ENCODE measurements at places on chromosomes 3 and 15. TPM values are rescaled to one million over a fixed set of nuclear protein-coding genes. Genes with fewer than 3 reads are reported as not detected.

Gene LRRC3B
- not detected for total RNA-seq

DNA sequence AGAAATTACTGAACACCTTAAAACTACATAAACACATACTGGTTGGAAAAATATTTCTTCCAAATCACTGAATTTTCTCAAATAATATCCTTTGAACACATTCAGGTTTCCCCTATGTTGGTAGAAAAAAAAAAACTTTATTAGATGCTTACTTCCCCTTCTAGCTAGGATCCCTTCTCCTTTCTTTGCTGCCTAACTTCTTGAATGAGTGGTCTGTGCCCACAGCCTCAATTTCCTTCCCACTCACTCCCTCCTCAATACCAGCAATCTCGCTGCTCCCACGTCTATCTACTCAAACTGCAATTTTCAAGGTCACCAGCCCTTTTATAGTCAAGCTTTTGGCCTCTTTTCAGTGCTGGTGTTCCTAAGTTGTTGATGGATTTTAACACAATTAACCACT is 8.3 kb downstream of the CD200R1 start:
- H3K27ac ChIP-seq: peak overlapping the region; percentile 73
- no peak for DNase-seq
- no peaks in the 10 kb centered on the region for H3K27me3 ChIP-seq
- H3K36me3 ChIP-seq: no peaks in the 10 kb centered on the region

GRCh38 chr3:138257986-138258385 is 70.9 kb downstream of the ARMC8 start:
- peaks cover 17% of the 10 kb centered on the region for H3K36me3 ChIP-seq
- no peak overlapping the region for H3K27ac ChIP-seq
- no peaks in the 10 kb centered on the region for H3K4me1 ChIP-seq
- DNase-seq: no peak
- no peaks in the 10 kb centered on the region for H3K27me3 ChIP-seq
- no peak overlapping the region for H3K4me3 ChIP-seq

- H3K4me3 ChIP-seq: no peak overlapping the region
- DNase-seq: no peak
- no peaks in the 10 kb centered on the region for H3K4me1 ChIP-seq
- H3K27ac ChIP-seq: no peak overlapping the region
- H3K36me3 ChIP-seq: no peaks in the 10 kb centered on the region
- no peaks in the 10 kb centered on the region for H3K27me3 ChIP-seq
Observed at GRCh38 chr15:74716651-74717050, 8.7 kb downstream of the CYP1A1 start.

GRCh38 chr15:39695793-39696192 is 86.8 kb downstream of the FSIP1 start:
- no peaks in the 10 kb centered on the region for H3K36me3 ChIP-seq
- no peaks in the 10 kb centered on the region for H3K4me1 ChIP-seq
- no peak overlapping the region for H3K27ac ChIP-seq

Gene TLR9
- total RNA-seq: not detected

GRCh38 chr15:33888176-33888575 is 80.1 kb upstream of the CHRM5 start:
- H3K4me3 ChIP-seq: no peak overlapping the region
- no peaks in the 10 kb centered on the region for H3K4me1 ChIP-seq
- no peak for DNase-seq
- H3K27ac ChIP-seq: no peak overlapping the region

Gene HESX1
- total RNA-seq: 0.47 TPM

DNA sequence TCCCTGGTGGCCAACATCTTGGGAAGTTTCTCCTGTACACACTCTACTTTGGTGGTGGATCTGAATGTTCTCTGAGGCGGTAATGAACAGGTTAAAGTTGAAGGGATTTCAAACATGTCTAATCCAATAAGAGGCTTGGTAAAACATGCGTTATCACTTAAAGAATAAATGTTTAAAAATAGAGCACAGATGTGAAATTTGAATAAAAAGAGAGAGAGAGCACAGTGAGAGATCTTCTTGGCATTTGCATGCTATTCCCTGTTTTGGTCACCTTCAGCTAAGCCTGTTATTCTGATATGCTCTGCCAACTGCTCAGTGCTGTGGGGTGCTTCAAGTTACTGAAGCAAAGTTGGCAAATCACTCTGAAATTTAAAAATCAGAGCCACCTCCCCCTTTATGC is 237.7 kb upstream of the WNT5A start:
- H3K4me1 ChIP-seq: no peaks in the 10 kb centered on the region
- H3K36me3 ChIP-seq: no peaks in the 10 kb centered on the region
- H3K27me3 ChIP-seq: no peaks in the 10 kb centered on the region
- DNase-seq: no peak
- H3K27ac ChIP-seq: no peak overlapping the region

DNA sequence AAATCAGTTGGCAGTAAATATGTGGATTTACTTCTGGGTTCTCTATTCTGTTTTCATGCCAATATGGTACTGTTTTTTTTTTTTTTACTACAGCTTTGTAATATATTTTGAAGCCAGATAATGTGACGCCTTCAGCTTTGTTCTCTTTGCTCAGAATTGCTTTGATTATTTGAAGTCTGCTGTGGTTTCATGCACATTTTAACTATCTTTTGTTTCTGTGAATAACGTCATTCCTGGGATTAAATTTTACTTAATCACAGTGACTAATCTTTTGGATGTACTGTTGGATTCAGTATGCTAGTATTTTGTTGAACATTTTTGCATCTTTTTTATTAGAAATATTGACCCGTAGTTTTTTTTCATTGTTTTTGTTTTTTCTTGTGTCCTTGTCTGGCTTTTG is 576.5 kb downstream of the ZNF385D start:
- no peaks in the 10 kb centered on the region for H3K36me3 ChIP-seq
- no peaks in the 10 kb centered on the region for H3K4me1 ChIP-seq
- no peaks in the 10 kb centered on the region for H3K27me3 ChIP-seq
- DNase-seq: no peak
- no peak overlapping the region for H3K4me3 ChIP-seq

DNA sequence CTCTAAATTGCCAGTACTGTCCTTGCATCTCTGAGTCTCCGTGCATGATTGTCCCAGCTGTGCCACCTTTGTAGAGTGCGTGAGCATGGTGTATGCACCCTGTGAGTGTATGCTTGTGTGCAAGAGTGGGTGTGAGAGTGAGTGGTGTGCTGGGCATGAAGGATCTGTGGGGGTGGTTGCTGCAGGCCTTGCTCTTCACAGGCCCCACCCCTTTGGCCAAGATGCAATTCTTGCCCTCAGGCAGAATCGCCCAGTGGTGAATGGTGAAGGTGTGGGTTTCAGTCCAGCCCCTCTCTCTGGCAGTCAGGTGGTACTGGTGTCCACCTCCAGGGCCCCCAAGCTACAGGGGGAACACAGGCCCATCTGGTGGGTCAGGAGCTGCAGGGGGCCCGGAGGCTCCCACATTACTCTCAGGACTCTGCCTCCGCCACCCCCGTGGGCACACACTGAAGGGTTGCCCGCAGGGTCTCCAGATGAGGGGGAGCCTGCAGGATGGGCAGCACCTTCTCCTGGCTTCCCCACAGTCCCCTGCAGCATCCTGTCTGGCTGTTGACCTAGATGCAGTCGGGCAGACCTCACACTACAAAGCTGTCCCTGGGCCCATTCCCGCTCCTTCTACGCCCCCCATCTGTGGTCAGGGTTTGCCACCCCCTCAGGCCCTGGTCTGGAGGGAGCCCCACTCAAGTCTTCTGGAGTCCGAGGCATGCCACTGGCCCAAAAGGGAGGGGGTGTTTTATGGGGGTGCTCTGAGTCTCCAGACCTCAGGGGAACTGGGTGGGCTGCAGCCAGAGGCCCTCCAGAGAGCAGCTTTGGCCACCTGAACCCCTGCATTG is 8.3 kb upstream of the ROPN1B start:
- no peak overlapping the region for H3K4me3 ChIP-seq
- no peak overlapping the region for H3K27ac ChIP-seq
- H3K4me1 ChIP-seq: no peaks in the 10 kb centered on the region
- no peaks in the 10 kb centered on the region for H3K36me3 ChIP-seq
- no peak for DNase-seq

DNA sequence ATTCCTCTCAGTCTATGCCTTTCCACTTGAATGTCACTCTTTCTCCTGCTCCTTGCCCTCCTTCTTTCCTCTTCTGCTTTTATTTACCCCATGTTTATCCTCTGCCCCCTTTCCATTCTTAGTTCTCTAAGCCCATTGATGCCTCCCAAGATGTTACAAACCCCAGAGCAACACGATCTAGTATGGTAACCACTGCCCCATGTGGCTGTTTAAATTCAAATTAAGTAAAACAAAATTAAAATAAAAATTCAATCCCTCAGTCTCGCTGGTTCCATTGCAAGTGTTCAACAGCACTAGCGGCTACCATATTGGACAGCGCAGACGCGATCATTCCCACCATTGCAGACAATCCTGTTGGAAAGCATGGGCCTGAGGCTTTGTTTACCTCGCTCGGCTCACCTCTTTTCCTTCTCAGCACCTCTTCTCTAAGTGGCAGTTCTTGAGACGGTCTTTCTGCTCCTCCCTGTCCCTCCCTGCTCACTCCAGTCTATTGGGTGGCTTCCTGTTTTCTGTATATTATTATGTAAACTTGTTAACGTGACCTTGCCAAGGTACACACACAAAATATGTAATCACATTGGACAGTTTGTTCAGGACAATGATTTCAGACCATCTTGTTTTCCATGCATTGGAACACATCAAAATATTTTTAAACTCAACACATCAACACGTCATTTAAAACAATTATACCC is 21.8 kb upstream of the CA12 start:
- no peak overlapping the region for H3K4me3 ChIP-seq
- DNase-seq: no peak
- no peak overlapping the region for H3K27ac ChIP-seq

GRCh38 chr3:98772022-98772421 is 8.9 kb downstream of the ST3GAL6 start:
- H3K27me3 ChIP-seq: no peaks in the 10 kb centered on the region
- H3K36me3 ChIP-seq: peaks cover 46% of the 10 kb centered on the region

Gene SLC22A14
- not detected for total RNA-seq

- H3K27ac ChIP-seq: no peak overlapping the region
- H3K36me3 ChIP-seq: no peaks in the 10 kb centered on the region
- no peaks in the 10 kb centered on the region for H3K27me3 ChIP-seq
- DNase-seq: no peak
- no peaks in the 10 kb centered on the region for H3K4me1 ChIP-seq
- no peak overlapping the region for H3K4me3 ChIP-seq
Observed at GRCh38 chr3:105246536-105246935, 120.2 kb upstream of the ALCAM start.

Gene CNTN3
- 2.0 TPM for total RNA-seq

DNA sequence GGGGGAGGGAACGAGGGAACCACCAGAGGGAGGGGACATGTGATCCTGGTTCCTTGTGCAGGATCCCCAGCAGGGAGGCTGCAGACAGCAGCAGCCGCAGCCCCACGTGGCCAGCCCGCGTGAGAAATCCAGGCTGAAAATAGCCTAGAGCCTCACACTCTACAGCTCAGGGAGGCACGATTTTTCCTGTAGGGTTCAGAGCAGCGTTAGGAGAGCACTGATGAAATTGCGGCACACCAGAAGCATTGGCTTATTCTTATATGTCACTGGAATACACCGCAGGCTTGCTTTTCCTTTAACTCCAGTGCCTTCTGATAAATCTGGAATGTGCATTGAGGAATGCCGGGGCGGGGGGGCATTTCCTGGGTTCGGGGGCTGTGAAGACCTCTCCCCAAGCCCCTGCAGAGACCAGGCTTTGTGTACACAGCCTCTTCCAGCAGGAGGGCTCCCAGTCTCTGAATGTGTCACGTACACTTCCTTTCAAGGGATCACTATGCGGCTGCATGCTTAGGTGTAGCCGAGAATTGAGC is 193.0 kb downstream of the ATP10A start:
- H3K27ac ChIP-seq: no peak overlapping the region
- no peaks in the 10 kb centered on the region for H3K36me3 ChIP-seq
- H3K4me3 ChIP-seq: no peak overlapping the region
- no peaks in the 10 kb centered on the region for H3K4me1 ChIP-seq

Gene CAMK2N2
- 1.0 TPM for total RNA-seq

Gene NPAP1
- 0.13 TPM for total RNA-seq

GRCh38 chr3:136938334-136938733 is 19.4 kb upstream of the IL20RB start:
- no peak for DNase-seq
- H3K27me3 ChIP-seq: no peaks in the 10 kb centered on the region
- H3K27ac ChIP-seq: peak overlapping the region; percentile 20

DNA sequence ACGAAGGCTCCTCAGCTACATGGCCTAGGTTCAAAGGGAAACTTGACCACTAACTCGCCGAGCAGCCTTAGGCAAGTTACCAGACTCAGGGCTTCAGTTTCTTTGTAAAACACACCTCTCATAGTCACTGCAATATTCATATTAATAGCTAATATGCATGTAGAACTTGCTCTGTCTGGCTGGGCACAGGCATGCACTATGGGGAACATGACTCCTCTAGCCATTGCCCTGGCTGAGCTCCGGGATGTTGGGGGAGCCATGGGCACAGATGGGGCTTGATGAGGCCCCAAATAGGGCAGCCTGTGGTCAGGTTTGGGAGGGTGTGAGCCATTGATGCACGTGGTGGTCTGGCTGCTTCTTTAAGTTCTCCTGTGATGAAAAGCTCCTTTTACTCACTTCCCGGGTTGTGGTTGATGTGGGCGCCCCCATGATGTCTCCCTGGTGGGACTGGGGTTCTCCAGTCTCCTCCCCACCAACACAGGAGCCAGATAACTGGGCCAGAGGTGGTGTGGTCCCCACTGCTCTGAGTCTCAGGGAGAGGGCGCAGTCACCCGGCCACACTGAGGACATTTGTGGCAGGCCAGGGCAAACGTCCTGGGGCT is 29.4 kb upstream of the DUSP7 start:
- DNase-seq: peak; percentile 27
- no peaks in the 10 kb centered on the region for H3K27me3 ChIP-seq
- no peaks in the 10 kb centered on the region for H3K36me3 ChIP-seq
- peaks cover 41% of the 10 kb centered on the region for H3K4me1 ChIP-seq
- H3K27ac ChIP-seq: no peak overlapping the region

Gene ASTE1
- total RNA-seq: 6.6 TPM

DNA sequence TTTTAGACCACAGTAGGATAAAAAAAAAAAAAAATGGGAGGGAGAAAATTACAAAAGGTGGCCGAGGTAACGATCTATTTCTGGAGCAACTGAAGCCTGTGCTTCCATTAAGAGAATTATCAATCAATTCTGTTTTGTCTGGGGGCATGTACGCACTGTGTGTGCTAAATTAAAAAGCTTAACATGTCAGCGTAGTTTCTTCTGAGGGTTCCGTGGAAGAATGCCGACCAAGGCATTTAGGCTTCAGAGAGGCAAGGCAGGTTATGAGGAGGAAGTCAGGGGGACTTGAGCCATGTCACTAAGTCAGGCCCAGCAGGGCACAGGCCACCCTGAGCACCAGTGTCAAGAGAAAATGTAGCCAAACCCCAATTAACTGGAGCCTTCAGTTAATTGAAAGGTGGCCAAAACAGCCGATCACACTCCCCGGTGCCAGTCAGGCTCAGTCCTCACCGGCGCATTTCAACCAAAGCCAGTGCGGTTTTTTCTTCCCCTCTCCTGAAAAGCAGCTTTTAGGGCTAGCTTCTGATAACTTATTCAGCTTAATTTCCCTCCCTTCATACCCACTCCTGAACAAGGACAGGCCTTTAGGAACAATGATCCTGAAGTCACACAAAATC is 113.9 kb downstream of the MEGF11 start:
- H3K27ac ChIP-seq: no peak overlapping the region
- DNase-seq: no peak
- no peaks in the 10 kb centered on the region for H3K27me3 ChIP-seq
- H3K4me3 ChIP-seq: no peak overlapping the region

All from left lung (tissue), 14 donors.